ENCODE measurements at places on chromosomes 7 and 10. TPM values are rescaled to one million over a fixed set of nuclear protein-coding genes. Genes with fewer than 3 reads are reported as not detected.

DNA sequence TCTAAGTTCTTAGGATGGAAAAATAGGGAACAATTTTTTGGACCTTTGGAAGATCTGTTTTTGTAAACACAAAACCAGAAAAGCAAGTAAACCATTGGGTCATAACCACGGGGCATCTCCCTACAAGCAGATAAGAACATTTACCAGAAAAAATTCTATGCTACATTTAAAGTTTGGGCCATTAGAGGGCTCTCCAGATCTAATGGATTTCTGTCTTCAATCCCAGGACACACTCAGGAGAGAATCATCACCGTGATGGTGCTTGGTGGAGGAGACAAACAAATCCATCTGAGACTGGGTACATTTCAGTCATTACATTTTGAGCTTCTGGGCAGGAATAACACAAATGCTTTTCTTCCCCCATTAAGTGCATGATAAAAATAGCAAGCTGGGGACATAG lies 178.4 kb upstream of the TARP start:
- peak; percentile 4 for DNase-seq

DNA sequence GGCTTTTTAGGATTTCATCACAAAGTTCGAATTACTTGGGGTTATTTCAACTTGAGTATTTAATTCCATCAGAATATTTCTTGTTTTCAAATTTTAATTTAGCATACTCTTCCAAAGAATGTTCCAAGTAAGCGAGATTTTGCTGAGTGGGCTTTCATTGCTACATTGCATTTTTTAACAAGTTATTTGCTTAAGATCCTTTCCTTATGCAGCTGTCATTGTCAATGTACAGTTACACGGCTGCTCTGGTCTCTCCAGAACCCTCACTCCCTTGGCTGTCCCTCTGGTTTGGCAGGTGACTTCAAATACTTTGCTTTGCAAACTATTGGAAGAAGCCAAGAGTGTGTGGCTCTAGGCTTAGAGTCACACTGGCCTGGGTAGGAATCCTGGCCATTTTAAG lies 80.0 kb downstream of the CFAP58 start:
- DNase-seq, result no peak

GRCh38 chr7:22485189-22485588 lies 14.8 kb downstream of the STEAP1B start:
- DNase-seq, result peak; percentile 4

DNA sequence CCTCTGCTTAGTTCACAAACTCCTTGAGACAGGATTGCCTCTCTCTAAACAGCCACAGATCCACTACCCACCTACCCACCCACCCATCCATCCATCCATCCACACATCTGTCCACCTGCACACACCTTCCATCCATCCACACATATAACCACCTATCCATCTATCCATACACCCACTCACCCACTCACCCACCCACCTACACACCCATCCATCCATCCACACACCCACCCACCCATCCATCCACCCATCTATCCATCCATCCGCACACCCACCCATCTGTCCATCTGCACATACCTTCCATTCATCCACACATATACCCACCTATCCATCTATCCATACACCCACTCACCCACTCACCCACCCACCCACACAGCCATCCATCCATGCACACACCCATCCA lies 9.7 kb downstream of the TECPR1 start:
- DNase-seq, result no peak

MSMB gene
- total RNA-seq, result not detected

DNA sequence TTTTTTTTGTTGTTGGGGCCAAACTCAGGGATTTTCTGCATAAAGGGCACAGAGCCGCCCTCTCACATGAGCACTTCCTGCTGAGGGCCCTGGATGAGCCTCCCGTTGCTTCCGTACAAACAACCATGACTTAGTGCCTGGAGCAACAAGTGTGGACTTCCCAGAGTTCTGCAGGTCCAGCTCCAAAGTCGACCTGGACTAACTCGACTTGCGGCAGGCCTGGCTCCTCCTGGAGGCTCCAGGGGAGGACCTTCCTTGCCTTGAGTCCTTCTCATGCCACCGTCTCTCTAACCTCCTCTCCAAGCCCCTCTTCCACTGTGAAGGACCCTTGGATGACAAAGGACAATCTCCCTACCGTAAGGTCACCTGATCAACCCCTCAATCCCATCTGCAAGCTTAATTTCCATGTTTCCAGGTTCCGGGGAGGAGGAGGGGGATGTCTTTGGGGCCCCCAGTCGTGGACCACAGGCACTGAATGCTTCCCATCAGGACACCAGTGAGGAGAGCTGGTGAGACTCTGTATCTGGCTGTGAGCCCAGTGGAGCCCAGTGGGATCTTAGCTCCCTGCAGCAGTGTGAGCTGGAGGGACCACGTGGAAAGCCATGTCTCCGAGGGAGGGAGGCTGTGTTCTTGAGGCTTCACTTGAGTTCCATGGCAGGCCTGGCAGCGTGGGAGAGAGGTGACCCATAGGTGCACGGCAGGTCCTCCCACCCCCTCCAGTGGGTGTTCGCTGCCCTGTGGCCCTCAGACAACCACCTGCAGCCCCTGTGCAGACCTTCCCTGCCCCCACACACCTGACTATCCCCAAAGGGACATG lies 199.5 kb upstream of the PPP2R2D start:
- no peak for DNase-seq

ITGB8 gene
- 221 TPM for total RNA-seq

DNA sequence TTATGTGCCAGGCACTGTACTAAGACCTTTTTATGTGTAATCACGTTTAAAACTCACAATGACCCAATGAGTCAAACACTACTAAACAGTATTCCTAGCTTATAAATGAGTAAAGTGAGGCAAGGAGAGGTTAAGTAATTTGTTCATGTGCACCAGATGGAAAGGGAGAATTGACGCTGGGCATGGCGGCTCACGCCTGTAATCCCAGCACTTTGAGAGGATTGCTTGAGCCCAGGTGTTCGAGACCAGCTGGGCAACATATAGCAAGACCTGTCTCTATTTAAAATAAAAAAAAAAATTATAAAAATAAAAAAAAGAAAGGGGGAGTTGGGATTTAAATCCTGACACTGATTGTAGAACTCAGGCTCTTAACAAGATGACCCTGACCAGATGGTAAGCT lies 46.7 kb upstream of the DLG5 start:
- DNase-seq, result no peak

DNA sequence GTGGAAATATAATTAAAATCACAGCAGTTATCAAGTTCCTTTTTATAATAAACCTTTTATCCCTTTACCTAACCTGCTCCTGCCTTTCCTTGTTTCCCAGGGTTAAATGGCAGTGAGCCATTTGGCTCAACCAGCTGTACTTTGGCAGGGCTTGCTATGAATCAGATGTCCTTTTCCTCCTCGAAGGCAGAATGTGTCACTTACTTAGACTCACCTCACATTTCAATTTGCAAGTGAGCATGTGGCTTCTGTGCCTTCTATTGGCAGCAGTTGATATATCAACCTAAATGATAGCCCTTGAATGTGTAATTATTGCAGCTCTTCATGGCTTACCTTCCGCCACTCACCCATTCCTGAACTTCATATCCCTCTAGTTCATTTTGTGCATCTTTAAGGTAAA lies 301.7 kb downstream of the CSTF2T start:
- peak; percentile 57 for DNase-seq

DNA sequence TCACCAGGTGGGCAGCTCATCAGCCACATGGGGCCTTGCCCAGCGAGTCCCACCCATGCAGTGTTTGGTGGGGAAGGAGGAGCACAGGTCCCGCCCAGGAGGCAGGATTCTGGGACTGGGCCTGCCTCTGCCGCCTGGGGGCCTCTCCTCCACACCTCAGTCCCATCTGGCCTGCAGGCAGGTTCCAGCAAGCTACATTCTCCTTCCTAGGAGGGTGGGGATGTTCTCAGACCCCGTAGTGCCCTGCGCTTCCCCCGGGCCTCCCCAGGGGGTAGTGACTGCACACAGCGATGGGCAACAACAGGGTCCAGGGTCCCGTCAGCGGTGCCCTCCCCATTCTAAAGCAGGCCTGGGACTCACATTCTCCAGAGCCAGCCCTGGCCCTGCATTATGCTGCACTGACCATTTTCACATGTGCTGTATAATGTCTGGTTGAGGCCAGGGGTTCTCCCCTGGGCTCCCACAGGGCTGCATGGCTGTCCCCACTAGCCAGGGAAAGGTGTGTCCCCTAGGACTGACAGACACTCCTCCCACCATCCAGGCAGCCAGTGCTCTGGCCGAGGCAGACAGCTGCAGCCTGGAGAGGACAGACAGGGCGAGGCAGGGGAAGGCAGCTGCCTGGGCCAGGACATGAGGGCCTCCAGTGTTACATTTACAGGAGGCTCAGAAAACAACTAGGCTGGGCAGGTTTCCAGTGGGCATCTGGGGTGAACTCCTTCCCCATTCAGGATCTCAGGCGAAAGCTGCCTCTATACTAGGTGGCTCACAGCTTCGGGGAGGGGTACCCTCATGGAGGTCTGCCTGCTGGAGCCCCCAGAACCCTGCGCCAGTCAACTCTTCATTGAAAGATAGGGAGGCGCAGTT lies 9.3 kb downstream of the RASGEF1A start:
- no peak for DNase-seq

FGL2 gene
- under 0.01 TPM for total RNA-seq

DNA sequence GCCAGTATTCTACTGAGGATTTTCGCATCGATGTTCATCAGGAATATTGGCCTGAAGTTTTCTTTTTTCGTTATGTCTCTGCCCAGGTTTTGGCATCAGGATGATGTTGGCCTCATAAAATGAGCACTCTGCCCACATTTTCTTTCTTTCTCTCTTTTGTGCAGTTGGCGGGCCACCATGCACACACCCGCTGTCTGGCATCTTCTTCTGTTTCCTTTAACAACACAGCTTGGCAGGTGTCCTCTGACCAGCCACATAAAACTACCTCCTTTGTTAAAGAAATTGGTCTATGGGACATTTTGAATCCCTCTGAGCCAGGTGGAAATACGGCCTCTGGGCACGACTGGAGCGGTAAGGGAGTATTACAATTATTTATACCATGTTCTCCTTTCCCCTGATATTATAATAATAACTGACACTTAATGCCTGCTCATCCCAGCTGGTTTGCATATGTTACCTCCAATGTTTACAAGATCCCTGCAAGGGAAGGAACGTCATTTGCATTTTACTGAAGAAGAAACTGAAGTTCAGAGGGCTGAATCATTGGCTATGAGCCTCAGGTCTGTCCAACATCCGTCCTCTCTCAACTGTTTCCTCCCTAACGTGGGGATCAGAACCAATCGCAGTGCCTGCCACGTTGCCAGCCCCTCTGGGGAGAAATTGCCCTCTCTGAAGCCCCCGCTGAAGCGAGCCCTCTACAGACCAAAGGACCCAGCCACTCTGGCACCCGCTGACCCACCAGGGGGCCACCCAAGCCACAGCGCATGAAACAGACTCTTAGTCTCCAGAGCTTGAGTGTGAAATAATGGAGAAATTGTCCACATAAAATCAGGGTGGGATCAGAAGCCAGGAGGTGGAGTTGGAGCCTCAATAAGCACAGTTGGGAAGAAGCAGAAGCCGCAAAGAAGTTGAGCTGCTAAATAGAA lies 125.0 kb upstream of the FOXK1 start:
- DNase-seq, result peak; percentile 3

ZNF775 gene
- total RNA-seq, result 2.0 TPM

GRCh38 chr7:102254521-102254920 lies 32.1 kb upstream of the SH2B2 start:
- DNase-seq, result no peak

- no peak for DNase-seq
These were observed 48.8 kb upstream of the PSAP start for GRCh38 chr10:71899665-71900412.

DNA sequence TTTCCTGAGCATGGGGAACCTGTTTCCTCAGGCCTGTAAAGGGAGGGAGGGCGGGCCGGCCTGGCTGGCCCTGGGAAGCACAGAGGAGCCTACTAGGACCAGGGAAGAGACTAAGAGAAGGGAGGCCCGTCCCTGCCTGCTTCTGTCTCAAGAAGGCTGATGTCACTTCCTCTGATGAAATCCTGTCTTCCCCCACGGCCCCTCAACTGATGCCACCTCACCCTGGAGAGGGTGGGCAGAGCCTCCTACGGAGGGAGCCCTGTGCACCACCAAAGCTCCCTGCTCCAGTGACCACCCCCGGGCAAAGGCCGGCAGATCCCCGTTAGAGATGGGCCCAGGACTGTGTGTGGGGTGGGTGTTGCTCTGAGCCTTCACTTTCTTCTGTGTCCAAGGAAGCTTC lies 1.0 kb upstream of the PILRA start:
- DNase-seq, result peak; percentile 39
